Stimulated activated CD4-positive, alpha-beta T cell treated with anti-CD3 and anti-CD28 coated beads, TNF-alpha, amount 100 ng/mL, for 1 hour (primary cell): ENCODE measurements at places on chromosomes 5 and 9.

DNA sequence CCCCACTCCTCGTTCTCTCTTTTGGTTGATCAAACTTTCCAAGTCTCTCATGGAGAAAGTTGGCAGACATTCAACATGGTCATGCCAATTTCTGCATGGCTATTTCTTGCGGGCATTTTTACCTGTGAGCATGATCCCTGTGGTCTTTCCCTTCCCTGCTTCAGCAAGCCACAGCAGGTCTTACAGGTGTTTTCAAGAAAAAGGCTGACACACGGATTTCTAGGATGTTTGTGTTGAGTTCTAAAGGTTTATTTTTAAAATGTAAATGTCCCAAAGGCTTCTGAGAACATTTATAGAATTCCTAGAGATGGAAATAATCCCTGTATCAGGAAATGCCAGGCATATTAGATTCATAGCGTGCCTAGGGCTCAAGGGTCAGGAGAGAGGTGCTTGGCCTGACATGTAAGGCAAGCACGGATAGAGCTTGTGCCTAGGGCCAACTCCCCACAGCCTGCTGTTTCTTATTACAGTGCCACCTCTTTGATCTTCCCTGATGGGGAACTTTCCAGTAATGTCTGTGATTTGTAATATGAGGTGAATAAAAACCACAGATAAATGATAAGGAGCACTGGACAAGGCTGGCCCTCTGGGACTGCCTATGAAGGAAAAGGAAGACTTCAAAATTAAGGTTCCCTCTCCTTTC lies 79.8 kb downstream of the MUSK start:
- DNase-seq, result no peak

DNA sequence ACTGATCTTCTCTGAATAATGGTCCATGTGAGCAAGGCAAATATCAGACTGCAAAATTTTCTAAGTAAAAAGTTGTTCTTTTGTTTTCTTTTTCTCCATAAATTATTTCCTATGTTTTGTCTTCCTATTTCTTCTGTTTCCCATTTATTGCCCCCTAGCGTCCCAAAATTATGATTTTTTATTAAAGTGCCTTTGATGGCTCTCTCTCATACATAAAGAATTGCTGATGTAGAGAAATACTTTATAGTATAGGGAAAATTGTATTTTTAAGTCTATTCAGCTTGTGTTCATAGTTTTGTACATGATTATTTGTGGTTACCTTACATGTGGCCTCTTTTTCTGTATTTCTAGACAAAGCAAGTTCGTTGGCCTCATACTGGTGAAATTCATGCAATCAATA lies 1031.2 kb downstream of the EFNA5 start:
- DNase-seq, result no peak

GRCh38 chr5:75405296-75405695 lies 68.3 kb downstream of the HMGCR start:
- DNase-seq, result no peak

GRCh38 chr9:85290019-85290418 lies 451.7 kb downstream of the AGTPBP1 start:
- DNase-seq, result no peak

DNA sequence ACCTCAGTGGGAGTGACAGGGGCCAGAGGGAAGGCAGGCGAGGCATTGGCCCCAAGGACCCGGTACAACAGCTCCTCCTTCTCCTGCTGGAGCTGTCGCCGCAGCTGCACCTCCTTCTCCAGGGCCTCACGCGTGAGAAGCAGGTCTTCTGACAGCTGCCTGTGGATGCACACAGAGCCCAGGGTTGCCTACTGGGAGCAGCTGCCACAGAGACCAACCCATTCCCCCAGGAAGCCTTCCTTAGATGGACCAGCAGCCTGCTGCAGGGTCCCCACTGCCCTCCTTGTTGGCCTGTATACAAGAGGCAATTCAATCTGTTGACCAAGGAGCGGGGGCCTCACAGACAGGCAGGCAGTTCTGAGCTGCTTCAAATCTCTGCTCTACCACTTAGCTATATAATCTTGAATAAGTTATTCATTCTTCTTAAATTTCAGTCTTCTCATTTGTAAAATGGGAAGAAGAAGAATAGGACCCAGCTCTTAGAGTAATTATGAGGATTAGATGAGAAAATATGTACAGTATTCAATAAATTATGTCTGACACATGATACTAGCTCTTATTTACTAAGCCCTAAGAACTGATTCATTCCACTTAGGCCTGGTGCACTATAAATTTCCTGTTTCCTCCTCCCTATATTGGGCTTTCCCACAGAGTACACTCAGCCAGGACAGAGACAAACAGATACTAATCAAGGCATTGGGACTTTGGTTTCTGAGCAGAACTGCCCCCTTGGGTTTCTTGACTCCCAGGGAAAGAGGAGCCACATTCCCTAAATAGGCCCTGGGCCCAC lies 26.1 kb upstream of the ANXA6 start:
- no peak for DNase-seq

- no peak for DNase-seq
These were observed 20.2 kb upstream of the TNC start for GRCh38 chr9:115138151-115138550.

DNA sequence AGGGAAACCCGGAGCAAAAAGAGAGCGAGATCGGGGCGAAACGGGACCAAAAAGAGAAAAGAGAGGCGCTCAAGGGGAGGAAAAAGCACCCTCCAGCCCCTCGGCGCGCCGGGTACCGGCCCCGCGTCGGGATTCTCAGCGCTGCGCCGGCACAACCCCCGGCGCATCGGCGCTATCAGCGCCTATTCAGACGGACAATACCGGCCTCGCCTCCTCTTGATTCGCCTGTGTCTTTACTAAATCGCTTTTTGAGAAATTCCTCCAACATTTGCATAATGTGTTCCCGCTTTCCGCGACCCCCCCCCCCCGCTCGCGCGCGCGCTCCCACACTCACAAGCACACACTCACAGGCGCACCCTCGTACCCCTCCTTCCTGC lies 578 bp downstream of the LHX6 start:
- DNase-seq, result no peak

- no peak for DNase-seq
These were observed 205.0 kb upstream of the ACTBL2 start for GRCh38 chr5:57687596-57687995.

DNA sequence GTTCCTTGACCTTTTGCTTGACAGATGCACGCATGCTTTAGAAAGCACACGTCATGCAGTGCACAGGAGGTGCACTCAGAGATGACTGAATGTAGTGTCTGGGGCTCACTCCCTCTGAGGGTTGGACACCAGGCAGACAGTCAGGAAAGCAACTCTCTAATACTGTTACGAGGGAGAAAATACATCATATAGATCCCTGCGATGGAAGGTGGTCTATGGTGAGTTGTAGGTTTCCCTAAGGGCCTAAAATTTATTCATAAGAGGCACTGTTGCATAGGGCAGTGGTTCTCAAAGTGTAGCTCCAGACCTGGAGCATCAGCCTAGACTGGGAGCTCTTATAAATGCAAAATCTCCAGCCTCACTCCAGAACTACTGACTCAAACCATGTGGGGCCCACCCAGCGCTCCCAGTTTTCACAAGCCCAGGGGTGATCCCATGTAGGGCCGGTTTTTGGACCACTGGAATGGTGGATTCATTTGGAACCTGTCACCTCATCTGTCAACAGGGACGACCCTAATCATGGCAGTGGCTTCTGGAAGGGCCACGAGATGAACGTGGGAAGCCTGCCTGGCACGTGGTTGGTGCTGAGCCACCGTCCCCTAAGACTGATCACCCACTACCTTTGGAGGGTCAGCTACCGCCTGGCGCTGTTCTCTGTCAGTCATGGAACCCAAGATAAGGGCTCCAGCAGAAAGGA lies 16.8 kb upstream of the PHF19 start:
- no peak for DNase-seq

GRCh38 chr5:81787474-81788242 lies 36.8 kb upstream of the SSBP2 start:
- no peak for DNase-seq

GRCh38 chr5:54440456-54440893 lies 15.0 kb upstream of the HSPB3 start:
- DNase-seq, result no peak

GRCh38 chr5:164139423-164139822 lies 634.0 kb downstream of the MAT2B start:
- DNase-seq, result no peak

DNA sequence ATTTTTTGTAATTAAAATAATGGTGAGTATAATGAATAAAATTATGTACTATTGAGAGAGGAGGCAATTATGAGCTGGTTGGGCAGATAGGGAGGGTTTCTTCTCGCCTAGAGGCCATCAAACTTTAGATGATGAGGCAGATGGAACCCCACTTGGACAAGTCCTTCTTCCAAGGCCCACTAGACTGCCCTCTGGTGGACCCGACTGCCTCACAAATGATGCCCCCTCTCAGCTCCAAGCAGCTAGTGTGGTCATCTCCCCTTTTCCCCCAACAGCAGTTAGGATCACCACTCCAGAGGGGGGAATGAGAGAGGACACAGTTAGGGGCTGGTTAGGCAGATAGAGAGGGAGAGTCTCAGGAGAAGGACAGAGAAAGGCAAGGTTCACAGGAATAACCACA lies 348.0 kb upstream of the CDH18 start:
- DNase-seq, result no peak

GRCh38 chr9:89748021-89748670 lies 143.3 kb downstream of the GADD45G start:
- no peak for DNase-seq

DNA sequence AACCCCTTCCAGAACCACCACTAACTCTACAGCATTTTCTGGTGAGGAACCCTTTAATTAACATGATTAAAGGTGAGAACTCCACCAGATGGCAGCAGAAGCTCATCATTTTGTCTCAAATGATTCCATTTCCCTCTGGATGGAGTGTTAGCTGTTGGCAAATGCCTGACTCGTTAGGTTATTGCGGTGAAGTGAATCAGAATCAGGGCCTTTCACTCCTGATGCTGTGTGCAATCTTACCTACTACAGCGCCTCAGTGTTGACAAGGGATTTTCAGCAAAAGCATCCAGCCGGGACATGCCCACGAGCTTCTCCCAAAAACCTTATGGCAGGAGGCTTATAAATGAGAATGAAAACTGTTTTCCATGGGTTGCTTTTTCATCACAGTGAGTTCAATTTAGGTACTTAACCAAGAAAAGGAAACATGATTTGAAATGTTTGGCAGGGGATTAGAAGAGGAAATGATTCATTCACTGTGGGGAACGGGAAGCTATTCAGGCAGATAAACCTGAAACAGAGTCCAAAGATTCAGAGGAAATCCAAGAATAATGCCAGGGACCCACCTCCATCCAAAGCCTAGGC lies 48.0 kb upstream of the CAST start:
- no peak for DNase-seq

DNA sequence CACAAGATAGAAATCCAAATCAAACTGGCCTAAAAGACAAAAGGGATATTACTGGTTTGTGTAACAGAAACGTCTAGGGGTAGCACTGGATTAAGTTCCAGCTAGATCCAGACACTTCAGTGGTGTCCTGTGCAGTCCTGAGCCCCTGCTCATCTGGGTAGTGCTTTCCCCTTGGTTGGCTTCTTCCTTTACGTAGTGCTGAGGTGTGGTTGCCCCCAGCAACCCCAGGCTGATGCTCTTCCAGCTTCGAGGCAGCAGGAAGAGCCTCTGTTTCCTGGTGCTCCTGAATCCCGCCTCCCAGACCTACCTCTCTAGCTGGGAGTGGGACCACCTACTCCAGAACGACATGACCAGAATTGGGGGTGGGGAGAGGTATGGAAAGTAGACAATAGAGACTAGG lies 166.1 kb upstream of the ADRA1B start:
- DNase-seq, result no peak

DNA sequence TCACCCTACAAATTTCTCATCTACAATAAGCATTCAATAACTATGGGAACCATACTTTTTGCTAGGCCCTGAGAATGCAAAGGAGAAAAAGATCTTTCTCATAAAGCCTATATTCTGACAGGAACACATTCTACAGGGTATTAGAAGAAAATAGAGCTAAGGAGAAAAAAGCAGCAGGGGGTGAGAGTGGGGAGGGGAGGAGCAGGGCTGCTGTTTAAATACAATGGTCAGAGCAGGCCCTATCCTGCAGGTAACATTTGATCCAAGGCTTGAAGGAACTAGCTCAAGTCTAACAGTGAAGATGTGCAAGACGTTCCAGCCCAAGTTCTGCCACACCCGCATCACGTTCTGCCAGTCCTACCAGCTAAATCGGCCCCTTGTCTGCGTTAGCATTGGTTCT lies 89.7 kb downstream of the ELAVL2 start:
- no peak for DNase-seq

- no peak for DNase-seq
These were observed 63.4 kb downstream of the ALDH7A1 start for GRCh38 chr5:126531543-126532120.

- DNase-seq, result peak; percentile 49
These were observed 457 bp upstream of the IDNK start for GRCh38 chr9:83622433-83622938.

DNA sequence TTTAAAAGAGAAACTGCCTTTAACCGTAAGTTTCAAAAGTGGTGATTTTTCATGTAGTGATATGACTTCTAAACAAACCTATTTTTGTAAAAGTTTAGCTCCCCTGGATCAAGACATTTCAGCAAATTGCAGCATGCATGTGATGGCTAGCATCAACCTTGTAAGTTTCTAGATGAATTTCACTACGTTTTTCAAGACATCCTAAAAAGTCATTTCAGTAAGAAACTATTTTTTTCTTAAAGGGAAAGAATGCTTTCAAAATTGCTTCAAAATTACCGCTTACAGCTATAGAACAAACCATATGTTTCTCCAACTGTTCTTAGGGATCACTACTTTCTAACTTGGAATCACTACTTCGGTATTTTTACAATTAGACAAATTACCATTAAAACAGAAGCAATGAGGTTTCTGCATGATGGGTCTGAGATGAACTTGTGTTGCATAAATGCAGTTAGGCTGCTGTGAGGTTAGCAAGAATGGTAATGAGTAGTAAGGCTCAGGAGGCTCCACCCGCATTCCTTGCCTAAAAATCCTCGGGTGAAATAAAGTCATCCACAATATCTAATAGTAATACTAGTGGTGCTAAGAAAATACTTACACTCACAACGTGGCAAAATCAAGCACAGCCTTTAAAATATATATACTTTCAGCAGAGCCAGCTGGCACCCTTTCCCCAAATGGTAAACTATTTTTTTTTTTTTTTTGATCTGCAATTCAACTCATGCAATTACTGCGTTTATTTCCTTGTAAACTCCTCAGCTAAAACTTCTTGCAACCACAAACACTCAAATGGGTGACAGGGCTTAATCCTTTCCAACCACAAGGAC lies 53.8 kb downstream of the CDC14B start:
- no peak for DNase-seq

DNA sequence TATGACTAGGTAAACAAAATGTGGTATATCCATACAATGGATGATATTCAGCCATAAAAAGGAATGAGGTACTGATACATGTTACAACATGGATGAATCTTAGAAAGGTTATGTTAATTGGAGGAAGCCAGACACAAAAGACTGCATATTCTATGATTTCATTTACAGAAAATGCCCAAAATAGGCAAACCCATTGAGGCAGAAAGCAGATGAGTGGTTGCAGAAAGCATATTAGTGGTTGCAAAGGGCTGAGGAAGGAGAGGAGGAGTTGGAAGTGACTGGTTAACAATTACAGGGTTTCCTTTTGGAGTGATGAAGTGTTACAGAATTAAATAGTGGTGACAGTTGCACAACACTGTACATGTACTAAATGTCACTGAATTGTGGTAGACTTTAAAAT lies 17.7 kb downstream of the PLGRKT start:
- DNase-seq, result no peak
